ENCODE measurements at places on chromosomes 3 and 15.
A peak's percentile ranks its signal among the peaks of the same experiment; 100 is the strongest.

DNA sequence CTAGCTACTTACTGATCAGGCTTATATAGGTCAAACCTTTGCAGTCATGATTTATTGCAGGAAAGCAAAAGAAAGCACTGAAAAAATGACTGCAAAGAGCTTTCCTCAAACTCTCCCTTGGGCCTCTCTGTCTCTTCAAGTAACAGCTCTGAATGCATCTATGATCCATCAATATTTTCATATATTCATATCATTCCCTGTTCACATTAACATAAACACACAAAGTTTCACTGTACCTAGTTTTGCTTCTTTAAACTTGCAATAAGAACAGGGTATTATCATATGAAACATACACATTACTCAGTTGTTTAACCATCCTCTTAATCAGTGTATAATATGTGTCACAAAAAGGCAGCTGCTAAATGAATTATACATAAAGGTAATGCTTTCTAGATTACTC, 107.9 kb upstream of the ARL6 start:
- DNase-seq: peak; percentile 71

- DNase-seq: no peak
These were observed 206.9 kb downstream of the RPLP1 start for GRCh38 chr15:69659454-69660050.

GRCh38 chr15:42085721-42086120, 8.6 kb downstream of the PLA2G4D start:
- no peak for DNase-seq

DNA sequence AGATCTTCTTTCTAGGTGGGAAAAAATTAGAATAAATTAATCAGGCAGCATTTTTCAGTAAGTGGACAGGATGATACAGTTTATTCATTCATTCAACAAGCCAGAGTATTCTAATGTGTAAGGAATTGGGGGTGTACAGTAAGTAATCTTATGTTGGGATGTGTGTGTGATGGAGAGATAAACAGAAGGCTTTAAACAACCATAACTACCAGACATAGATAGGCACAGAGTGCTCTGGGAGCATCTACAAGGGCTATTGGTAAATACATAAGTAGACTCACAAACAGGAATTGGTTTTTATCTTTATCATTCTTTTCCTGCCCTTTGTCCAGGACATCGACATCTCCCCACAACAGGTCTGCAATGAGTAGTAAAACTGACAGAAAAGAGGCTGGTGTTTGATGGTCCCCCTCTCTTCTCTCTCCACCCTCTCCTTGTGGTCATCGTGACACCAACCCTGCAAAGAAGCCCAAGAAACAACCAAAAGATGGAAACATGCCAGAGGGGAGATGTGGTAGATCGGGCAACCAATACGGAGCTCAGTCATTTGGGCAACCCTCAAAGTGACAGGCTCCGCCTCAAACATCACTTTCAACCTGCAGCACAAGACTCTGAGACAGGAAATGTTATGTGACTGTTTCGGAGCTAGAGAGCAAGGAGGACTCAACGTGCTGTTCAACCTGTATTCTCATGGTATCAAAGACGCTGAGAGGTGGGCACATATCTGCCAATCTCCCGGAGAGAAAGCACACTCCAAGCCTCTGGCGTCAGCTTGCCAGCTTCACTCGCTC, 28.7 kb upstream of the B3GNT5 start:
- no peak for DNase-seq

- no peak for DNase-seq
These were observed 51.8 kb downstream of the CTDSPL start for GRCh38 chr3:37913522-37913921.
